ENCODE measurements at places on chromosomes 12 and 14.

- DNase-seq: no peak
These were observed 6.0 kb upstream of the SLC22A17 start for GRCh38 chr14:23358553-23359166.

DNA sequence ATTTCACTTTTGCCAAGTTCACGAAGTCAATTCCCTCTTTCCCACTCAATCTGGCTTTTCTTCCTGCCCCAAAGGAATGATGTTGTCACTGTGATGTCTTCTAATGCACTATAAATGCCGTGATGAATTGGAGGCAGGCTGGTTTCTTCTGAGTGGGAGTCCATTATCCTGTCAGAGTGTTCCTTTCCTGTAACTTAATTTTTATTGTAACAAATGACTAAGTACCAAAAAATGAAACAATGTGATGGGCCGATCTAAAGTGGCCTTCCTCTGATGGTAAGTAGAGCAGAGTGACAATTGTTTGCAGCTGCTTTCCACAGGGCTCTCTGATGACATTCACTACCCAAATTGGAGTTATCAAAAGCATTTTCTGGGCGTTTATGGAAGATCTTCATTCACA, 22.2 kb downstream of the TMEM30B start:
- DNase-seq: no peak

DNA sequence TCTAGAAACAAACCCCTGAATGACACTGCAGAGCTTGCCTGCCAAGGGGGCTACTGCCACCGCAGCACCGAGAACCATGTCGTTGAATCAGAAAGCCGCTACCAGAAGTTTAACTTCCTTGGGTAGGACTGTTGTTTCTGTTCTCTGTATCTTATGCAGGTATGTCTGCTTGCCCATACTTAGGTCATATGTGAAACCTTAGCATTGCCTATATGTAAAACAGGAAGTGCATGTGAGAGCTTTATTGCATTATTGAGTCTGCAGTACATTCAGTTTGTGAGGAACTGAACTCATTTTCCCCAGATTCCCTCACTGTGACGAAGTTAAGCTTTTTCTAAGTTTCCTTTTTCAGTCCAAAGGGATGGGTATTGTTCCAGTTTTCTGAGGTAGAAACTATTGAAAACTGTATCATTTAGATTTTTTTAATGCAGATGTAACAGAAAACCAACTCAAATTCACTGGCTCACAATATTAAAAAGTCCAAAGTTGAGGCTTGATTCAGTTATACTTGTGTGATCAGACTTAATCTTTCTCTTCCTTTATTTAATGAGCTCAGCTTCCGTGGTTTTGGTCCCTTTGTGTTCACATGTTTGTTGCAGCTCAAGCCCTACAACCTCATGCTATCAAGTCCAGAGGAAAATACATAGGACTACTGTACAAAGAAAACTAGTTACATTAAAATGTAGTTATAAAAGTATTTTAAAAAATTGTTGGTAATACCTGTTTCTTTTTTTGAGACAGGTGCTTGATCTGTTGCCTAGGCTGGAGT, 6.9 kb downstream of the FBXO34 start:
- no peak for DNase-seq

DNA sequence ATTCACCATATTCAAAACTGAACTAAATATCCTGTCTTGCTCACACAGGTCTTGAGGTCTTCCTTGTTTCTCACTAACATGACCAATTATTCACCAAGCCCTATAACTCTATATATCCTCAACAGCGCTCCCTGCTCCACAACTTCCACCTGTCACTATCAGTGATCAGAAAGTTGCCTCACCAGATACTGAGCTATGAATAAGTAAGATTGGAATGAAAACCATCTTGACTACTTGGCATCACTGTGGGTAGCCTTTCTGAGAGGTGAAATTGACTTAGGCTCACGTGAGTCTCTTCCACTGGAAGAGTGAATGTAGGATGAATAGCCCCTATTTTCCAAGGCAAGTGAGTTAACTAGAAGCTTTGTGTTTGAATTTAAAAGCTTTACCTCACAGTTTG, 167.1 kb downstream of the PIK3C2G start:
- DNase-seq: no peak

DNA sequence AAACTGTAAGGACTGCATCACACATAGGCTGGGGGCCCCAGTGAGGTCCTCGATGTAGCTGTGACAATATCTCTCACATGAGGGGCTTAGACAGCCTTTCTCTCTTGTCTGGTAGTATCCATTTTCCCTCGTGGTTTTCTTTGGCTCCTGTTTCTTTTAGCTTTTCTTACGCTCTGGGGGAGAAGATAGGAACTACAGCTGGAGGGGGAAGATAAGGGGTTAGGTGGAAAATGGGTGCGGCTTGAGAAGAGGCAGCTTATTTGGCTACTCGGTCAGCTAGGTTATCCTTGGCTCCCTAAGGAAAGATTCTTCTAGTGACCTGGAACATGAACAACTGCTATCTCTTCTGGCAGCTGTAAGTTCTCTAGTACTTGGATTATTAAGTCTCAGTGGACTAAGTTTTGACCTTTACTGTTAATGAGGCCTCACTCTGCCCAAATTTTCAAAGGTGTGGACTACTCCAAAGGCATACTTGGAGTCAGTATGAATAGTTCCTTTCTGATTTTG, 28.7 kb upstream of the CPNE8 start:
- DNase-seq: no peak

GRCh38 chr12:90896164-90896563, 58.8 kb downstream of the CCER1 start:
- DNase-seq: peak; percentile 82

DNA sequence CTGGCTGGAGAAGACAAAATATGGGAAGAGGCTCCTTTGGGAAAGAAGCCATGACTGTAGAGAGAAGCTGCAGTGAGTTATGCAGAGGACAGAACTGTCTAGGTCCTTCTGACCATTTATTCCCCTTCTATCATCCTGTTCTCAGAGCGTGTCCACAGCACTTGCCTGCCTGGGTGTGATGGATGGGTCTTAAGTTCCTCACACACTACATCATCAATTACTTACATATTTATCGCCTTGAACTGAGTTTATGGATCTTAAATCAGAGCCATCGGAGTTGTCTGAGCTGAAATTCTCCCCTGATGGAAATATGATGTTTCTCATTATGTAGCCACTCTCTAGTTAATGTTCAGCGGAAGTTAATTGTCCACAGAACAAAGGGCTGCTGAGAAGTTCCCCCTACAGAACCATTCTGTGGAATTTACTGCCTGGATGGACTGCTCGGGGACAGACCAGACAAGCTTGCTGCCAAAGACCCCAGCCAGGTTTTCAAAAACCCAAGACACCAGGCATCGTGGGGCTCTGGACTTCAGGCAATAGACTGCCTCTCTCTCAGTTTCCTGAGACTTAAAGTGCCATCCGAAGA, 232.5 kb upstream of the NOS1 start:
- peak; percentile 29 for DNase-seq

- no peak for DNase-seq
These were observed 75.1 kb upstream of the GALNT9 start for GRCh38 chr12:132404435-132404855.

- no peak for DNase-seq
These were observed 436 bp downstream of the ASB2 start for GRCh38 chr14:93975791-93976476.

DNA sequence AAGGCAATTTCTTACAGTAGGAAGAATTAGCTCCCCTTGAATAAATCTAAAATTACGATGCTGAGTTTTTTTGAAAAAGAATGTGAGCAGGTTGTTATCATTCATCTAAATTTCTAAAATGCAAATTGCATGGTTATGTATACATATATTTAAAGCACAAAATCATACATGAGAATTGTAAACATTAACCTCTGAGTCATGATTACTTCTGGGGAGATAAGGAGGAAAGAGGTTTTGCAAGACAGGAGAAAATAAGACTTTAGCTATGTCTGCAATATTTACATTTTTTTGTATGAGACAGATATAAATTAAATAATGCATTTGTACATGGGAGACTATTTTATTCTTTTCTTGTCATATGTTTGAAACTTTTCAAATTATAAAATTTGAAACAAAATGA, 72.2 kb downstream of the TSPAN8 start:
- no peak for DNase-seq

DNA sequence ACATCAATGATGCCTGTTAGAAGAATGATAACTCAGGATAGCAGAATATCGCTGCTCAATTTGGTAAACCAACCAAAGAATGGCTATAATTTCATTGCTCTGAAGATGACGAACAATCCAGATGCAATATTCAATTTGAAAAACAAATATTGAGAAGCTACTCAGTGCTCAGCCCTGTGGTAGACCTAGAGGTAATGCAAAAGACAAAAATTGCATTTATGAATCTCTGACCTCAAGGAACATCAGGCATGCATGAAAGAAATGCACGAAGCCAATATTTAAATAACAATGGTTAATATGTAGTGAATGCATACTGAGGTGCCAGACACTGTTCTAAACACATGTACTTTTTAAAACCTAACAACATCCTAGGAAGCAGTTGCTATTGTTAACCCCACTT, 298.6 kb upstream of the TMTC1 start:
- DNase-seq: no peak

DNA sequence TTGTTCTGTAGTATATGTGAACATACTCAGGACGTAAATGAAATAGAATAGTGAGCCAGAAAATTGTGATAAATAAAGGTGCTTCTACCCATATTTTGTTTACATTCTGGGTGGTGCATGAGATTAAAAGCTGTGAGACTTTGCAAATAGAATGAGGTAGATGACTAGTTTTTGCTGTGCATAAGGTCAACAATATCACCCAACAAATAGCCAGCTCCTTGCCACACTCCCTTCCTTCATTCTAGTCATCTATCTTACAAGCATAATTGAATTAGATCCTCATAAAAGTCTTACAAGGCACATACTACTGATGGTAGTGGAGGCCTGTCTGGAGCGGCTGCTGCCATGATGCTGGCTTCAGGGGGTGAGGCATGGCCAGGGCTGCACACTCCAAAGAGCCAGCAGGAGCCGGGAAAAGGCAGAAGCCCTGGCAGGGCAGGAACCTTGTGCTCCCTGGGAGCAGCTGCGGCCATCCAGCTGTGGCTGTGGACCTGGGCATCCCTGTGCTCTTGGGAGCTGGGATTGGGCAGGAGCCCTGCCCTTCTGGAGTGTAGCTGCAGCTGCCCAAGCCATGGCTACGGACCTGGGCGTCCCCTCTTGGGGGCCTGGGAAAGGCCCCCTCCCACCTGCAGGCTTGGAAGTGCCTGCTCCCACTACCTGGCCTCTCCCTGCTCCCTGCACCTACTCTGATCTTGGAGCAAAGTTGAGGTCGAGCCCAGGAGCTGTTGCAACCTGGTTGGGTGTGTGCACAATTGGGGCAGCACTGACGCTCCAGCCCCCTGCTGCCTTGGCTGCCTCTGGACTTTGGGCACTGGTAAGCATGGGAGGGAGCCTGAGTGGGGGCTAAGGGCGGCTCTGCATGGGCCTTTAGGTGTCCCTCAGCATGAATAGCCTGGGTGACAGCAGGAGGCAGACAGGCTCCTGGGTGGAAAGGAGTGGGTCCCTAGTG, 112.8 kb downstream of the DACT1 start:
- no peak for DNase-seq

DNA sequence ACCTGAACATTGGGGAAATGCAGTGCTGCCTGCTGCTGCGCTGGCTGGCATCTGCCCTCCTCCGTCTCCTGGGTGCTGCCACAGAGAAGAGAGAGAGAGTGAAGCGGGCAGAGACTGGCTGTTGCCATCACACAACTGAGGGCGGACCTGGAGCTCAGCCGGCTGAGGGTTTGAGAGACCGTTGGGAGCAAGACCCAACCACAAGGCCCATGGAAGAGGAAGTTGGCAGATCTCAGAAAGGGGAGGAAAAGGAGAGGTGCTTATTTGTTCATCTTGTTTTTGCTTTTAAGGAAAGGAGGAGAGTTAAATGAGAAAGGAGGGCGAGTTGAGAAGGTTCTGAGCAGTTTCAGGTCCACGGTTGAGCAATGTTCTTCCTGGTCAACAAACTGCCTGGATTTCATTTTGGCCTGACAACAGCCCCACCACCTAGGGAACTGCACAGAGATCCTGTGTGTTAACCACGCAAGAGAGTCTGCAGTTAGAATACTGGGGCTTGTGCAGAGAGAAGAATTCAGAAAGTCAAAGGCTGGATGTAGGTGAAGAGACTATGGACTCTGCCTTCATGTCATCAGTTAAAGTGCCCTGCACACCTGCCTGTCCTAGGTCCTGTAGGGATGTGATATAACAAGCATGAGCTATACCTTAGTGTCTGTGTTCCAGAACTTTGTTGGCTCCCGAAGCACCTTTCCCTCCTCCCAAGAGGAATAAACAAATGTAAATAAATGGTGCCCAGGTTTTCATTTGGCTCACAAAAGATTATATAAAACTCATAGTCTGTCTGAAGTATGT, 124.6 kb downstream of the ETV6 start:
- DNase-seq: no peak

GRCh38 chr14:59534361-59534987, 42.1 kb downstream of the CCDC175 start:
- no peak for DNase-seq

DNA sequence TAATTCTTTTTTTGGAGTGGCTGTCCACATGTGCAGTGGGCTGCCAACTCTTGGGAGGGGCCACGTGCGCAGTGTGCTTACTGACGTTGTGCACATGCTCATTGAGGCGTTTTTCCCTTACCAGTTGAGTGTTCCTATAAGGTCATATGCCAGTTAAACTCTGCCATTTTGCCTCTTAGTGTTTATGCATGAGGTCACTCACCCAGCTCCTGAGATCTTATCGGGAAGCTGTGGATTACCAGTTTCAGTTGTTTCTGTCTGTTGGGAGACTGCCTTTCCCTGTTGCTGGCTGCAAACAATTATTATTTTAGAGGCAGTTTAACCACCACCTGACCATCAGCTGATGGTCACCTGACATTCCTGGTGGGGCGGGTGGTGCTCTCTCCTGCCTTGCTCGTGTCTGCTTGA, 16.1 kb upstream of the KIF21A start:
- no peak for DNase-seq

GRCh38 chr14:72855913-72856312, 38.0 kb downstream of the DPF3 start:
- DNase-seq: peak; percentile 7

- DNase-seq: no peak
These were observed 951 bp downstream of the NR1H4 start for GRCh38 chr12:100474617-100475016.

- DNase-seq: no peak
These were observed 110.6 kb upstream of the AMIGO2 start for GRCh38 chr12:47190271-47190750.

DNA sequence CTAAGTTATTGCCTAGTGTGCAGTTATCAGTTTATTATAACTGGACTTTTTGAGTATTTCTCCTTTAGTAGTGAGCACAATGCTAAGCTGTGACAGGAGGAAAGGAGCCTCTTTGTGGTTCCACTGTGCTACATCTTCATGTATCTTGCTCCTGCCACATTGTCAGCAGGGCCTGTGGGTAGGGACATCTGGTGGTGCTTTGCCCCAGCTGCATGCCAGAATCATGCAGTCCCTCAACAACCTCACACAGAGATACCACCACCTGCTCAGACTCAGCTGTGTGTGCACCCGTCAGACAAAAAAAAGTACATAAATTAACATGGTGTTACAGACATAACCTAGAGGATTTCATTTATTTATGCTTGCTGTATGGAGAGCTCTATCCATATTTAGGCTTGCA, 51.1 kb downstream of the MIS18BP1 start:
- no peak for DNase-seq
